ENCODE measurements at places on chromosomes 2 and 18. TPM values are rescaled to one million over a fixed set of nuclear protein-coding genes. Genes with fewer than 3 reads are reported as not detected.

Gene CACNB4
- 0.13 TPM for total RNA-seq

Gene GATA6
- 2.6 TPM for total RNA-seq

Gene VSNL1
- total RNA-seq, result not detected

Gene SRD5A2
- 0.01 TPM for total RNA-seq

Gene SATB2
- total RNA-seq, result 3.4 TPM

Gene CNGA3
- total RNA-seq, result not detected

Gene RAPGEF4
- total RNA-seq, result 0.54 TPM

All from A549 treated with CORT108297 at 1 μM for 4 hours (cell line).